ENCODE measurements at places on chromosomes 7 and 10. TPM values are rescaled to one million over a fixed set of nuclear protein-coding genes. Genes with fewer than 3 reads are reported as not detected.
A peak's percentile ranks its signal among the peaks of the same experiment; 100 is the strongest.

GRCh38 chr10:131531265-131532190, 220.0 kb upstream of the TCERG1L start:
- DNase-seq = no peak

GRCh38 chr10:5810225-5810624, 3.0 kb downstream of the GDI2 start:
- DNase-seq = no peak

DNA sequence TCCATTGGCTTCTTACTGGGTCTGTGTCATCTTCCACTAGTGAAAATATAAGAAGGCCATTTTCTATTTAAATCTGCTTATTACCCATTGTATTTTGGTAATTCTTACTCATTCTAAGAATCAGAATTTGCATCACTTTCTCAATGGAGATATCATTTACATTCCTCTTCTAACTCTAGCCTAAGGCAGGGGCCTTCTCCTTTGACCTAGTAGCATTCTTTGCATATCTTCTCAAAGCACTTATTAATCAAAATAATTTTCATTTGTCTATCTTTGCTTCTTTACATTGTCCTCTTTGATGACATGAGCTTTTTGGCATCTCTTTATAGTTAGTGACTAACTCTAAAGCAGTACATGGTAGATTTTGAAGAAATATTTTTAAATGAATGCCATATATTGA, 400.9 kb upstream of the SEMA3D start:
- no peak for DNase-seq

DNA sequence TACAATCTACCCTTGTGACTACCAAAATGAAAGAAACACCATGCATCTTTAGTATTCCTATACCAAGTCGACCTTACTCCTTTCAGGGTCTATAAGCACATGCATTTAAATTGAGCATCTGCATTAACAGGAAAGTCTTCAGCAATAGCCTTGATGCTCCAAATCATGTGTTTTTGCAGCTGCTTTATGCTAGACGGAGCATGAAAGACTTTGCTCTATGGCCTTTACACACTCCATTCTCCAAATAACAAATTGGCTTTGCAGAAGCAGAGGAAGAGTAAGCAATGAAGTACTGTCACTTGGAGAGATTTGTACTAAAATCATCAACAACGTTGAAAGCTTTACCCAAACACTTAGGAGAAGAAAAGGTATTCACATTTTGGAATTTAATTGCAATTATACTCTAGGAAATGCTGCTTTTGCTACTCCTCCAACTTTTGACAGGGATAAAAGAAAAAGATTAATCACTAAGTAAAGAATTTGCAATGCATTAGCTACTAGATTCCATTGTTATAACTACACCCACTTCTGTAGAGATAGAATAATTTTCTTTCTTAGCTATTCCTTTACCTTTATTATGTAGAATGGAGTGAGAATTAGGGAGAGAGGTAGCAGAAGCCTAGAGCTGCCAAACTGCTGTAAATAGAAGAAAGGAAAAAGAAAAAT, 131.8 kb downstream of the SEMA3E start:
- DNase-seq = no peak

DNA sequence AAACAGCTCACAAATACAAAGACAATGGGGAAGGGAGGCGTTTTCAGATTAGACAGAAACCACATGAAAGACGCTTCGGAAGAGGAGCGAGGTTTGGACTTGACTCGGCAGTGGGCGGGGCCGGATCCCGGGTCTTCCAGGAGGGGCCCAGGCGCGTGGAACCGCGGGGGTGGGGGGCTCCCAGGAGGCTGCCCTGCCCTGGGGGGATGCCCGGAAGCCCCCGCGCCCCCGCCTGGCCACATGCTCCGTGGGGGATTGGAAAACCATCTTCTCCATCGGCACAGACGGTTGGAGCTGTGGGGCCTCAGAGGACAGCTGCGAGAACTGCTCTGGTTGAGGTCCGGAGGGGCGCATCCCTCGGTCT, 186.0 kb upstream of the SHH start:
- DNase-seq = no peak

DNA sequence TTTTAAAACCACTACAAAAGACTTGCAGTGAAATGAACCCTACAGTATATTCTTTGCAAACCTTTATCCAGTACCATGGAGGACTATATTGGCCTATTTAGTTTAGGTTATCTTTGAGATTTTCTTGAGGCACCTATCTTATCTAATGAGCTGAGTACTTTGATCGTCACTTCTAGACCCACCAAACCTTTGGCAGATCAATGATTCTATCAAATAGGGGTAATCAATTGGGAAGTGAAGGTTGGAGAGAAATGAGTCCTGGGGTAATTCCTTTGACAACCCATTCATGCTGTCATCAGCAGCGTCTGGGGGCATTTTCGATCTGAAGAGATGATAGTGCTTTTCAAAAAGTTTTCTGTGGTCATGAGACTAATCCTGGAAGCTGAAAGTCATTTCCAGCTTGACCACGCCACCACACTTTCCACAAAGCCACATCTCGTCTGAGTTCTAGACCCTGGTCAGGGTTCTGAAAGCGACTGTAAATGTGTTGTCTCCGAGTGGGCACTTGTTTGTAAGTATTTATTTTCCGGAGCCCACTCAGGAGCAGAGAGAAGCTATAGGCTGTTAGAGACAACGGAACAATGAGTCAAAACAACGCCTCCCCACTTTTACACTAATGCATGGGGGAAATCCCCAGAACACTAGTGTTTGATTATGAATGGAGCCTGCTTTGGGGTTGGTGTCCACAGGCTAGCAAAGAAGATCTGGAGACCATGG, 4.8 kb downstream of the EGR2 start:
- no peak for DNase-seq

DNA sequence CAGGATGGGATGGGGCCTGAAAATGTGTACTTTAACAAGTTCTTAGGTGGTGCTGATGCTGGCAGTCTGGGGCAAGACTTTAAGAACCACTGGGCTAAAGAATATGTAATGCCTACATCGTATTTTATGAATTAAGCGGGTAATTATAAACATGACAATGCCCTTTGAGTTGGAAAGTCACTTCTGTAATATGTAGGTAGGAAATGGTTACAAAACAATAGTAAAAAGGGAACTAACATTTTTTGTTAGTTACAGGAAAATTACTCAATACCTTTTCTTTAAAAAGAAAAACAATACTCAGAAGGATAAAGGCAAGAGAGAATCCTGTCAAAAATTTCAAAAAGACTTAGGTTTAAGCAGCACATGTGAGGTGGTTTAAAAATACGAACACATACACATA, 48.3 kb upstream of the STEAP4 start:
- DNase-seq = no peak

DNA sequence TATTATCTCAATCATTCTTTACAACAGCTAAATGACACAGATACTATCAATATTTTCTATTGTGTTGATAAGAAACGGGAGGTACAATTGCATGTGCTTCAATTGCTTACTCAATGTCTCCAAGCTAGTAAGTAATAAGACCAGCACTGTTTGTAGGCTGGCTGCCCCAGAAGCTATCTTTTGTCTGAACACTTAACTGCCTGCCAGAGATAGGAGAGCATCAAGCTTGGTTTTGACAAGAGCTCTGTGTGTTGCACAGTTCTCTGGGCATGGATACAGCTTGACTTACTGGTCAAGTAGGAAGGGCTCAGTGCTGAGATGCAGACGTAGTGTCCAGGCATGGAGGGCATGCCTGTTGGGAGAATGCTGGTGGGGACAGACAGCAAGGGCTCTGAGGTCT, 26.3 kb upstream of the CAPZA2 start:
- DNase-seq = no peak

DNA sequence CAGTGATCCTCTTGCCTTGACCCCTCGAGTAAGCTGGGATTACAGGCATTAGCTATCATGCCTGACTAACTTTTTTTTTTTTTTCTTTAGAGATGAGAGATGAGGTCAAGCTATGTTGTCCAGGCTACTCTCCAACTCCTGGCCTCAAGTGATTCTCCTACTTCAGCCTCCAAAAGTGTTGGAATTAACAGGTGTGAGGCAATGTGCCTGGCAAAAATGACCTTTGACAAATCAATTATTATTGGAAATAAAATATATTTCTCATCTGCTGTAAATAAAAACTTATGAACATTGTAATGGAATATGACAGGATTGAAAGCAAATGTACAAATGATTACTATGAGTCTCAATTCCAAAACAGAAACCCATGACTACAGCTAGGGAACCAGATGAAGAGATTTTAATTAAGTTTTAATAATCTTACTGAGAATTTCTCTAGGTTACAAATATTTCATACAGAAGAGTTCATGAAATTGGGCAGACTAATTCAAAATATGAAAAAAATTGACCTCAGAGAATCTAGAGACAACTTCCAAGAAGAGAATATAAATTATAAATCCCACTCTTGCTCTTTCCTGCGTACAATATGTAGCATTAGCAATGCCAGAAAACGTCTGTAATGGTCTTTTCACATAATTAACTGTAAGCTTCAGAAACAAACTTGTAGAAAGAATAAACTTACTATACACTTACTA, 414.7 kb downstream of the DGKB start:
- no peak for DNase-seq

DNA sequence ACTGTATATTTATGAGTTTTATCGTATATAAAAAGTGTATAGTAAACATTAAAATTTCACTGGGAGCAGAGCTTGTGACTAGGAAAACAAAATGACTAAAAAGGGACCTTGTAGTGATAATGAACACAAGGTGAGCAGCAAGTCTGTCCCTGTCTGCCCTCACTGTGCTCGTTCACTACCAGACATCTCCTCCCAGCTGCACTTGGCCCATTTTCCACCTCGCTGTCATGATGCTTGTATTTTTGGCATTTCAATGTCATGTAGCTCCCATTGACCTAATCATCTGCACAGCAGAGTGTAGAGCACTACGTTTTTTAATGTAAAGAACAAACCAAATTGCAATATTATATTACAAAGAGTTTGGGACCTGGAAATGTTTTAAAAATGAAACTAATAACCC, 207.2 kb downstream of the ZEB1 start:
- DNase-seq = no peak

DNA sequence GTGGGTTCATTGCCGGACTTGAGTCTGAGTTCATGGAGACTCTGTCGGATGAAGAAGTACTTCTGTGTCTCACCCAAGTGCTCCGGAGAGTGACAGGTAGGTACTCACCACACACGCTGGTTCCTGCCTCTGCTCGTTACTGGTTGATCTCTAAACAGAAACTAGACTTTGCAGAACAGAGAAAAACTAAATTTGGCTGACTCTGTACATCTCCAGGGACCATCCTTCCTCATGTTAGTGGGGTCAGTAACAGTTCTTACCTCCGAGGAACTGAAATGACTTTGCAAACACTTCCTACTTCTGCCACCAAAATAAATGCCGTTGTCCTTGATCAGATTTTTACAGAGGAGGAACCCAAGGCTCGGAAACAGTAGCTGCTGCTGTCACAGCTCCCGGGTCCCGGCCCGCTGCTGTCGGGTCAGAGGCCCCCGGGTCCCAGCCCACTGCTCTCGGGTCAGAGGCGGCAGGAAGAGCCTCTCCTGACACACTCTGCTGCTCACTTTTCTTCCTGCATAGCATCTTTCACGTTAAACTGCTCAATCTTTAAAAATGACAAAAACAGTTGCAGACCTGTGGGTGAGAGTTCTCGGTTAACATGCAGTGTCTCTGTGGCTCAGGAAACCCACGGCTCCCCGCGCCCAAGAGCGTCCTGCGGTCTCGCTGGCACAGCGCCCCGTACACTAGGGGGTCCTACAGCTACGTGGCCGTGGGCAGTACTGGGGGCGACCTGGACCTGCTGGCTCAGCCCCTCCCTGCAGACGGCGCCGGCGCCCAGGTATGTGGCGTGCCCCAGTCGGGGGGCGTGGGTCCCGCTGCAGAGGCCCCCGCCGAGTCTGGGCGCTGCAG, 4.8 kb upstream of the MTG1 start:
- no peak for DNase-seq

GRCh38 chr10:14010769-14011574, 319.8 kb downstream of the FRMD4A start:
- DNase-seq = no peak

- DNase-seq = no peak
These were observed 42.0 kb upstream of the SLC13A1 start for GRCh38 chr7:123241809-123242208.

DNA sequence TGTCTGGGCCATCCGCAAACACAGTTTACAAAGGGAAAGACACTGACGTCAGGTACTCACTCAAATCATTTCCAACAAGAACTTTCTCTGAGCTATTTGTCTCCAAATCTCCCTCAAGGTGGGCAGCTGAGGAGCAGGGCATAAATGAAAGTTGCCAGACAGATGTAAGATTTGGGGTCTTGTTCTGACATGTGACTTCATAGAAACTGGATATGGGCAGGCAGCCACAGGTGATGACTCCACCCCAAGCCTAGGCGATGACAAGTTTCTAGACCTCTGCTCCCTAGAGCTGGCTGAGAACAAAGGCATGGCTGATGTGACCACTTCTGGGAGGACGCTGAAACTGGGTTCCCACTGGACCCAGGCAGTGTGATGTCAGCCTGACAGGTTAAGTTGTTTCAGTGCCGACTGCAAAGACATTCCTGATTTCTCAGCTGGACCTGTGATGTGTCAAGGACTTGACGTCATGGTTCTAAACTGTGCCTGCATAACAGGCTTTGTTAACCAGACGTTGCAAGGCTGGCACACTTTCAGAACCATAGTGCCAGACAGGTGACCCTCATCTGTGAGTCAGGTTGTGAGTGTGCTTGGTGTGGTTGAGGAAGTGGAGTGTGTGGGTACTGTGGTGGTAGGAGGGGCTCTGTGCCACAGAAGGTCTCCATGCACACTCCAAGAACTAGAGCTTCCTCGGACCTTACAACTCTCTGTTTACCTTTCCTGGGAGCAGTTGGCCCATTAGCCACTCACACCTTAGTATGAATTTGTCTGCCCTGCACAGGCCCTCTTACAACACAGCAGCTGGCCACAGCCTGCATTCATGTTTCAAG, 39.9 kb upstream of the EBF3 start:
- no peak for DNase-seq

- DNase-seq = peak; percentile 8
These were observed 64.9 kb downstream of the IKZF1 start for GRCh38 chr7:50369143-50370026.

The PRRT4 gene
- 0.03 TPM for polyA plus RNA-seq

The TRIM50 gene
- polyA plus RNA-seq = not detected

The LRMDA gene
- polyA plus RNA-seq = 18.0 TPM

The TRIM74 gene
- 0.07 TPM for polyA plus RNA-seq

The LIPK gene
- polyA plus RNA-seq = not detected

The AGR2 gene
- polyA plus RNA-seq = not detected

Measured in endothelial cell of umbilical vein (primary cell).